Activated T-cell treated with anti-CD3 and anti-CD28 coated beads for 24 hours (primary cell): ENCODE measurements at places on chromosomes 2 and 18.

- no peak for DNase-seq
These were observed 271.5 kb downstream of the MBD5 start for GRCh38 chr2:148292431-148292830.

- DNase-seq, result no peak
These were observed 91.4 kb upstream of the AQP4 start for GRCh38 chr18:26956863-26957262.

DNA sequence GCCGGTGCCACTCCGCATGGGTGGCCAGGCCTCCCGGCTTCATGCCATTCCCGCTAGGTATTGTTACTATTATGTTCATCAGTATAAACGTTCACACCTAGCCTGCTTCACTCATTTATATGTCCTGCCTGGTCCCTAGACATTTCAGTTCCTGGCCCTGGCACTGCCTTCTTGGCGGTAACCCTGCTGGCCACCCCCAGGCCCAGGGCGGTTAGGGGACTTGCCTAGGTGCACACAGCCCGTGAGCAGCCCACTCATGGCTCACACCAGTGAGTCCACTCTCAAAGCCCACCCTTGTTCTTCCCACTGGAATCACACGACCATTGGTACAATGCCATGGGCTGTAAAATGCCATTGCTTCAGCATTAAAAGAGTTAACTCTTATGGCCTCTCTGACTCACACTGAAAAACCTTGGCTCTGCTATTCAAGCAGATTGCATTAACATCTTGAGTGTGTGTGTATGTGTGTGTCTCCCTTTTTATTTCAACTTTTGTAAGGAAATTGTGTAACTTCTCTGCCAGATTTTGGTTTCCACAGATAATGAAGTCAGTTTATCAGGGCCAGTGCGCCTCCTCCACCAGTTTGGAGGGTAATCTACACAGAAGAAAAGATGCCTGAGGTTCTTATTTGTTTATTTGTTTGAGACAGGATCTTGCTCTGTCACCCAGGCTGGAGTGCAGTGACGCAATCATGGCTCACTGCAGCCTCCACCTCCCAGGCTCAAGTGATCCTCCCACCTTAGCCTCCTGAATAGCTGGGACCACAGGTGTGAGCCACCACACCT is 74.2 kb downstream of the RAB31 start:
- DNase-seq, result no peak

DNA sequence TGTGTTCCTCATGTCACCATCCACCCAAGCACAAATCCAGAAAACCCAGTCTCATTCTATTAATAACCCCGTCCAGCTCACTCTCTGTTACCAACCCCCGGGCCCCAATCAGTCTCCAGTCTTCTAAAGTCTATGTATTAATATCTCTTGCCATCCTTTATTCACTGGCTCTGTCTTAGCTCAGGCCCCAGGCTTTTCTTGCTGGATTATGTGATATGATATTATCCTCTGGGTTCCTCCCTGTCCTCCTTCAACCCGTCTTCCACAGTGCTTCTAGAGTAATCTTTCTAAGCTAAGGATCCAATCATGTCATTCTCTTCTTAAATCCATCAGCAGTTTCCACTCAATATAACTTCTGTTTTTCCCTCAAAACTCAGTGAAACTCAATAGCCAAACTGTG is 240.5 kb upstream of the OSR1 start:
- no peak for DNase-seq

DNA sequence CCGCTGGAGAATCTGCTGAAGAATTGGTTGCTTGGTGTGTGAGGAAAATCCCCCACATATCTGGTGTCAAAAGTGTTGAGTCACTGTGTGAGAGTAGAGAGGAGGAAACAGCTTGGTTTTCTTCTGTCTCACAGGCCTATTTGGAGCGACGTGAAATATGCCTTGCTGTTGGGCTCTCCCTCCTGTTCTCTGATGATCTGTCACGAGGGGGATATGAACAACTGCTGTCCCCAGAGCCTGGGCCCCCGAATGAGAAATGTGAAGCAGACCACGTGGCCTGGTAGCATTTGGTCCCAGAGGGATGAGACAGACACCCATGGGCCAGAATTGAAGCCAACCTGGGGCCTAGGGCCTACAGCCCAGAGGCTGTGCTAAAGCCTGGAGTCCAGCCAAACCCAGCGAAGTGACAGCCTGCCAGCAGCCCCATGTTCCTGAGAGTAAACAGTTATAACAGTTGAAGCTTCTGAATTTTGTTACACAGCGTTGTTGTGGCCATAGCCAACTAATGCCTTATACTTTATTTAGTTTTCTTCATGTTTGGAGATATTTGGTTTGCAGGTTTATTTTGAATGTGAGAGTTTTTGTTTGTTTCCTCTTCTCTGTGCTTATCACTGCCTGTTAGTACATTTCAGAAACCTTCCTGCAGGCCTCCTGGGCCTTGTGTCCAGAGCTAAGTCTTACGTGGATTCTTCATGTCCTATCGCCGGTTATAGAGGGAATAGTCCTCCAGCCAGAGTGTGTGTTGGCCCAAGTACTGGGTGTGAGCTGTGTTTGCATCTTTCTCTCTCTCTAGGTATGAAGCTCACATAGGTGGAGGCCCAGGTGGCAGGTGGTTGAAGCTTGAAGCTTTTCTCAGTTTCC is 18.7 kb upstream of the COLEC12 start:
- no peak for DNase-seq

DNA sequence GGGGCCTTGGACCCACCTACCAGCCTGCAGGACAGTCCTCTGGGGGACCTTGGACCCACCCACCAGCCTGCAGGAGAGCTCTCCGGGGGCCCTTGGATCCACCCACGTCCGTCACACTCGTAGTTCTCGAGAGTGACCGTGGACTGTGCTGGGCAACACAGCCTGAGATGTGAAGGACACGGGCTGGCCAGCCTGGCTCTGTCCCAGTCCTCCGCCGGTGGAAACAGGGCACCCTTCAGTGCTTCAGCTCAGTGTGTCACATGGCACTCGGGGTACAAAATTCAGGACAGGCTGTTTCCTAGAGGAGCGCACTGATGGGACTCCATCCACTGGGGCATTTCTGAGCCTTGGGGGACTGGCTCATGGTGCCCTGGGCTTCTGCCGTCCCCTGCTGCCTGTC is 212.0 kb downstream of the TWIST2 start:
- DNase-seq, result no peak

- no peak for DNase-seq
These were observed 238.5 kb downstream of the GALR1 start for GRCh38 chr18:77487951-77488740.

- DNase-seq, result no peak
These were observed 1.9 kb upstream of the NAB1 start for GRCh38 chr2:190646780-190647522.

DNA sequence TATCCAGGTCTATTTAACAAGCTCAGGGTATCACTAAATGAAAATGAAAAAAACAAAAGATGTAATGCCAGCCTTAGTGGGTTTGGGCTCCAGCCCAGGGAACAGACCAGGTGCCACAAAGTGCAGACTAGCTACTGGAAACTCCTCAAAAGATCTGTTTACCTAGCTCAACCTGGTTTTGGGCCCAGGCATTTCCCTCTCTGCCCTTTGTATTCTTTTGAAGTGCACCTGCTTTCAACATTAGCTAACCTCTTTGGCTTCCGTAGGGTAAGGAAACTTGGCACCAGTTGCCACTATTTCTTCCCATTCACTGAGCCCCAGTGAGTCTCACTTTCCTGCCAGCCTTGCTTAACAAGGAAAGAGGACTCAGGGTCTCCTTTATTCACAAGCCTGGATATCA is 123.6 kb upstream of the CDCA7 start:
- DNase-seq, result no peak

DNA sequence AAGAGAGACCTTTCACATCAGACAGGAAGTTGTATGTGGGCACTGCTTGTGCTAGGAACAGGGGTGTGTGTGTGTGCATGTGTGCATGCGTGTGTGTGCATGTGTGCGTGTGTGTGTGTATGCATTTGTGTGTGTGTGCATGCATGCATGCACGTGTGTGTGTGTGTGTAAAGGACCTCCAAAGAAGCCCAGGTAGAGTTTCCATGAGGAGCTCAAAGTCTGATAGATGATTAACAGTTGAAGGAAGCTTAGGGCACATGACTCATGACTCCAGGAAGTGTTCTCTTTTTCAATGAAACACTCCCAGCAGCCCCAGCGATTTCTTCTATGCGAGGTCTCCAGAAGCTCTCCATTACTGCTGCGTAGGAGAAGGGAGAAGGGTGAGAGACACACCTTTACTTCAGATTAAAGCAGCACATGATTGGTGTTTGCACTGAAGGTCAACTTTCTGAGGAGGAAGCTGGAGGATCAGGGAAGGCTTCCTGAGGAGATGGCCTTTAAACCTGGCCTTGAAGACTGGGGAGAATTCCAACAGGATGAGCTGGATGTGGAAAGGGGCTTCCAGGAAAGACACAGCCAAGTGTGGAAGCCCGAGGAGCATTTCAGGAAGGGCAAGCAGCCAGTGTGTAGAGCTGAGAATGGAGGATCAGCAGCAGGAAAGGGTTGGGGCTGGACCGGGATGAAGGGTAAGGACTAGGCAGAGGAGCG is 77.7 kb downstream of the SMAD4 start:
- DNase-seq, result no peak
